Activated CD4-positive, alpha-beta T cell treated with anti-CD3 and anti-CD28 coated beads for 48 hours (primary cell): ENCODE measurements at places on chromosomes 2 and 18.
A peak's percentile ranks its signal among the peaks of the same experiment; 100 is the strongest.

DNA sequence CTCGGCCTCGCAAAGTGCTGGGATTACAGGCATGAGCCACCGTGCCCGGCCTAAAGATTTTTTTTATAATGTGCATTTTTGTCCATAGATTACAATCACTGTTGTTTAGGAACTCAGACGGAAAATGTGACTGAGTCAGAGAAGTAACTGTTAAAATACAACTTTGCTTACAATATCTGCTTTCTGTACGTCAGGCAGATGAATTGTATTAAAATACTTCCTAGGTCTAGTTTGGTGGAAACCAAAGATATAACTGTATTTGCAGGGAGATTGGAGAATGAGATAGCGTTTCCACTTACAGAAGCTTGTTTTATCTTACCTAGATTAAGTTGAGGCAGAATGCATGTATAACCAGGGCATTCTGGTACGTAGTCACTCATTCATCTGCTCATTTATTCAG lies 36.7 kb downstream of the ASAP2 start:
- no peak for DNase-seq

GRCh38 chr2:232477751-232478510 lies 9.7 kb downstream of the ECEL1 start:
- no peak for DNase-seq

DNA sequence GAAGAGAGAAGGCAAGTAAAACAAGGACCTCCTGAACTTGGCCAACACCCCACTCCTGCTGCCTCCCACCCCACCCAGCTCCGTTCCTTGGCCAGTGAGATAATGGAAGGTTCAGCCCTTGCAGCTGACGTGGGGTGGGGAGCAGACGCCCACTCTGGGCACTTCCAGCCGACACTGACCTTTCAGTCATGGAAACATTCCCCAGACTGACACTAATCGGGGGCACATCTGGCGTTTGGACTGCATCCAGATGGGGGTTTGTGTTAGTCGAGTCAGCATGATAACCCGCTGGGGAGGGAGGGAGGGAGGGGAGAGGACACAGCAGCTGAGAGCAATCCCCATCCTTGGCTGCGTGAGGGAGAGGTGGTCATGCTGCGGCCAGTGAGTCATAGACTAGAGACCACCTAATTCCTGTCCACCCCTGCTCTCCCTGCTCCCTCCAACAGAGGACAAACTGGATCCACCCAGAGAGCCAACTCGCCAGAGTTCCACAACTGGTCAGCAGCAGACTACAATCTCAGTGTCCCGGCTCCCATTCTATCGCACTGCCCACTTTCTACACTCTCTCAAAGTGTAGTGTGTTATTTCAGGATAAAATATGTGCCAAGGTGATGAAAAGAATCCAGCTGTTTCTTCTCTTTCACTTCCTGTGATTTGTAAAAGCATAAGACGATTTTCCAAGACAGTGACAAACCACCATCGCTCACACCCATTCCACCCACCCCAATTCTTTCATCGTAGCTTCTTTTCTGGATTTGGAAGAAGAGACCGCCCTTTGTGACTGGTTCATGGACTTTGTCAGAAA lies 115.4 kb upstream of the PKDCC start:
- DNase-seq, result no peak

- DNase-seq, result no peak
Measured at GRCh38 chr2:208210688-208211451, 21.0 kb upstream of the C2orf80 start.

GRCh38 chr2:45570671-45571334 lies 40.3 kb downstream of the SRBD1 start:
- DNase-seq, result no peak

- no peak for DNase-seq
Measured at GRCh38 chr2:42959234-42960001, 167.0 kb upstream of the HAAO start.

DNA sequence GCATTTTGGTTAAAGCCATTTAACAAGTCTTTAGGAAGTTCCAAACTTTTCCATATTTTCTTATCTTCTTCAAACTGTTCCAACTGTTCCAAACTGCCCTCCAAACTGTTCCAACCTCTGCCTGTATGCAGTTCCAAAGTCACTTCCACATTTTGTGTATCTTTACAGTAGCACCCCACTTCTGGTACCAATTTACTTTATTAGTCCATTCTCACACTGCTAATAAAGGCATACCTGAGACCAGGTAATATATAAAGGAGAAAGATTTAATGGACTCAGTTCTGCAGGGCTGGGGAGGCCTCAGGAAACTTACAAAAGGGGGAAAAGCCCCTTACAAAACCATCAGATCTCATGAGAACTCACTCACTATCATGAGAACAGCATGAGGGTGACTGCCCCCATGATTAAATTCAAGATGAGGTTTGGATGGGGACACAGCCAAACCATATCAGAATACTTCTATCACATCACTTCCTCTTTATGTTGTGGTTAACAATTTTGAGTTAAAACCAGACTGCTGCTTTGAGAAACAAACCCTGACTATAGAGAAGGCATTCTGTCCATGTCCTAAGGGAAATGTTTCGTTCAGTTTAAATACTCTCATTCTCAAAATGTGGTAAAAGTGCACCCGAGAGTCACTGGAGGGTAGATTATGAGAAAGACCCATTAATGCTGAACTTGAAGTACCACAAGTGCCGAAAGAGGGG lies 11.0 kb downstream of the IL18R1 start:
- DNase-seq, result no peak

DNA sequence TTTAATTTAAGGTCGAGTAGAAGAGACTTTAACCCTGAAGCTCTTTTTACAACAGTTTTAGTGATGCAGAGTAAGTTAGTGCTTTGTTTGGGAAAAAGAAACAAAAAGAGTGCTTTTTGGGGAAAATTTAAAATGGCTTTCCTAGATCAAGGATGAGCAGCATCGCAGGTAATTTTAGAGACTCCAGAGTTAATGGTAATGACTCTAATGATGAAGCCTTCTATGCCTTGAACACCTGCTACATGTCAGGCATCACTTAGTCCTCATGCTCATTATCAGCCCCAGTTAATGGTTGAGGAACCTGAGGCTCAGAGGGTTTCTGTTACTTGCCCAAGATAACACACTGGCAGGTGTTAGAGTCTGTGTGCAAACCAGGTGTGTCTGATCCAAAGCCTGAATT lies 167.8 kb downstream of the ACOXL start:
- no peak for DNase-seq

DNA sequence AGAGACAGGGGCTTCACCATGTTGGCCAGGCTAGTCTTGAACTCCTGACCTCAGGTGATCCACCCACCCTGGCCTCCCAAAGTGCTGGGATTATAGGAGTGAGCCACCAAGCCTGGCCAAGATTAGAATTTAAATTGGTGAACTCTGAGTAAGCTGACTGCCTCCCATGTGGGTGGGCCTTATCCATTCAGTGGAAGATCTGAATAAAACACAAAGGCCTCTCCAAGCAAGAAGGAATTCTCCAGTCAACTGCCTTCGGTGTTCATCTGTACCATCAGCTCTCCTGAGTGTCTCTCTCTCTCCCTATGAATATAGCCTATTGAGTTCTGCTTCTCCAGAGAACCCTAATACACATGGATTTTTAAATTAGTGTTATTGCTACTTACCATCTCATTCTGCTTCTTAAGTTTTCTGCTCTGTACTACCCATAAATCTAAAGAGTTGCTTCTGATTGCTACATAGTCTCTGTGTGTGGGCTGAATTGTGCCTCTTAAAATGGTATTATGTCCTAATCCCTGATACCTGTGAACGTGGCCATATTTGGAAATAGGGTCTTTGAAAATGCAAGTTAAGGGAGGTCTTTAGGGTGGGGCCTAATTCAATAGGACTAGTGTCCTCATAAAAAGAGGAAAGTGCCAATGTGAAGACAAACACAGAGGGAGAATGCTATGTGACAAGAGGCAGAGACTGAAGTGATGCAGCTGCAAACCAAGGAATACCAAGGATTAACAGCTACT lies 36.3 kb downstream of the FBXO11 start:
- no peak for DNase-seq

DNA sequence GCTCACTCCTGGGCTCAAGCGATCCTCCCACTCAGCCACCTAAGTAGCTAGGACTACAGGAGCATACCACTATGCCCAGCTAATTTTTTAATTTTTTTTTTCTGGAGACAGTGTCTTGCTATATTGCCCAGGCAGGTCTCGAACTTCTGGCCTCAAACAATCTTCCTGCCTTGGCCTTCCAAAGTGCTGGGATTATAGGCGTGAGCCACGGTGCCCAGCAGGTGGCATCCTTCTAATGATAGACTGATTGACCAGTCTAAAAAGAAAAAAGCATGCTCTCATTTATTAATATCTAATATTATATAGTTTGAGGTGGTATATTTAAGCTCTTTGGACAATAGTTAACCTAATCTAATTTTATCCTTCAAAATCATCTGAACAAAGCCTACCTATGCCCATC lies 198.6 kb downstream of the CAMKMT start:
- DNase-seq, result peak; percentile 33

- no peak for DNase-seq
Measured at GRCh38 chr18:44878335-44878734, 197.6 kb downstream of the SETBP1 start.

- no peak for DNase-seq
Measured at GRCh38 chr2:236597629-236598028, 28.0 kb downstream of the ACKR3 start.

DNA sequence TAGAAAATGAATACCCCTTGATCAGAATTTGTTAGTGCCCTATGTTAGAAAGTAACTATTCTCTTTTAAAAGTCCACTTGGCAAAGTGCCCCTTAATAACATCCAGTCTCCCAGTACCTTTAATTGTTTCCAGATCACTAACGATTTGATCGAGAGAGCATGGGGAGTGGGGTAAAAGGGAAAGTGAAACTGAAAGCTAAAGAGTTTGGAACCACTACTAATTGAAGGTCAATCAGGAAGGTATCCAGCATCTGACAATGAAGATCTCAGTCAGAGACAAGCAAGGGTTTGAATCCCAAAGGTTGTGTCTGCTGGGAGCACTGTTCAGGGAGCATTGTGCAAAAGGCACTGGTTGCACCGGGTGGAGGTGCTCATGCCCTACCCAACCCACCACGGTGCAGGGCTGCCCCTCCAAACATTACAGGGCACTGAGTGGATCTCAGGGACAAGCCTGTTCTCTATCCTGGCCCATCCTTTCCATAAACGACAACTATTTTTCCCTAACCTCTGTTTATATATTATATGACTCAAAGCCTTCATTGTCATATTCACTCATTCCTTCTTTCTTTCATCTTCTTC lies 14.6 kb upstream of the RIT2 start:
- DNase-seq, result no peak

- no peak for DNase-seq
Measured at GRCh38 chr2:230751062-230751461, 38.4 kb downstream of the CAB39 start.

DNA sequence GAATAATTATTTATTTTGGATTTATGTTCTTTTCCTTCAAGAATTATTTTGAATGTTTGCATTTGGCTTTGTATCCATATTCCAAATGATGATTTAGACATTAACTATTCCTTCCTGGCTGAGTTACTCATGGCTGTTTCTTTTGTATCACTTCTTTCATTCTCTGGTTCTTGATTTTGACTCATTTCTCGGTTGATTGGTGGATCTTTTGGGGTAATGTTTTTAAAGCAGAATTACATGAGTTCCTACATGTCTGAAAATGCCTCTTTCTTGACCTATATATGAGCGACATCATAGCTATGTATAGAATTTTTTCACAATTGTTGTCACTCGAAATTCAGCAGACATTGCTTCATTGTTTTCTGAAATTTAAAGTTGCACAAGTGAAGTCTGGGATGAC lies 39.5 kb downstream of the CYP26B1 start:
- DNase-seq, result no peak

DNA sequence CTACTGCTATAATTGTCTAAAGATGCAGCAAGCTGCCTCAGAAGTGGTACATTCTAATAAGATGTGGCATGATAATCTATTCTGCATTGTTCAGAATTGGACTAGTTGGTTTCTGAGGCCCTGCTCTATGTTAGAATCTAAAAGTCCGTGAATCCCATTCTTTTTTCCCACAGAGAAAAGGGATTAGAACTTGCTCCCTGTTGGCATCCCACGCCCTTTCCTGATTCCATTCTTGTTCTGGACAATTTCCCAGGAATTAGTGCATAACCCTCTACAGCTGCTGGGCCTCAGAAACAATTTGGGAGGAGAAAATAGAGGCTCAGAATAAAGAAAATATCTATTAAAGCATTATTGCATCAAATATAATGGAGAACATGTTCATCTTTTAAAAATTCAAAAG lies 282.7 kb downstream of the NRXN1 start:
- DNase-seq, result no peak

- no peak for DNase-seq
Measured at GRCh38 chr2:128365217-128365905, 46.7 kb upstream of the HS6ST1 start.

GRCh38 chr18:65221736-65222135 lies 529.1 kb upstream of the CDH7 start:
- no peak for DNase-seq
